ENCODE measurements at places on chromosomes 1 and 21.

DNA sequence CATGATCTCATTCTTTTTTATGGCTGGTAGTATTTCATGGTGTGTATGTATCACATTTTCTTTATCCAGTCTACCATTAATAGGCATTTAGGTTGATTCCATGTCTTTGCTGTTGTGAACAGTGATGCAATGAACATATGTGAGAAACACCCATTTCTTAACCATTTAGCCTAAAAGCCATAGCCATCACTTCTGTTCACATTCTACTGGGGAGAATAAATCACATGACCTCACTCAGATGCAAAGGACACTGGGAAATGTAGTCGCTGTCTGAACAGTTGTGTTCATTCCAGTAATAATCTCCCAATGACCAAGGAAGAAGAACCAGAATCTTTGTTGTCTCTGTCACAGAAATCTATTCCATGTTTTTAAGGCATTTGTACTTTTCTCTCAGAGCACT is 15.1 kb upstream of the PLA2G2E start:
- DNase-seq: no peak

DNA sequence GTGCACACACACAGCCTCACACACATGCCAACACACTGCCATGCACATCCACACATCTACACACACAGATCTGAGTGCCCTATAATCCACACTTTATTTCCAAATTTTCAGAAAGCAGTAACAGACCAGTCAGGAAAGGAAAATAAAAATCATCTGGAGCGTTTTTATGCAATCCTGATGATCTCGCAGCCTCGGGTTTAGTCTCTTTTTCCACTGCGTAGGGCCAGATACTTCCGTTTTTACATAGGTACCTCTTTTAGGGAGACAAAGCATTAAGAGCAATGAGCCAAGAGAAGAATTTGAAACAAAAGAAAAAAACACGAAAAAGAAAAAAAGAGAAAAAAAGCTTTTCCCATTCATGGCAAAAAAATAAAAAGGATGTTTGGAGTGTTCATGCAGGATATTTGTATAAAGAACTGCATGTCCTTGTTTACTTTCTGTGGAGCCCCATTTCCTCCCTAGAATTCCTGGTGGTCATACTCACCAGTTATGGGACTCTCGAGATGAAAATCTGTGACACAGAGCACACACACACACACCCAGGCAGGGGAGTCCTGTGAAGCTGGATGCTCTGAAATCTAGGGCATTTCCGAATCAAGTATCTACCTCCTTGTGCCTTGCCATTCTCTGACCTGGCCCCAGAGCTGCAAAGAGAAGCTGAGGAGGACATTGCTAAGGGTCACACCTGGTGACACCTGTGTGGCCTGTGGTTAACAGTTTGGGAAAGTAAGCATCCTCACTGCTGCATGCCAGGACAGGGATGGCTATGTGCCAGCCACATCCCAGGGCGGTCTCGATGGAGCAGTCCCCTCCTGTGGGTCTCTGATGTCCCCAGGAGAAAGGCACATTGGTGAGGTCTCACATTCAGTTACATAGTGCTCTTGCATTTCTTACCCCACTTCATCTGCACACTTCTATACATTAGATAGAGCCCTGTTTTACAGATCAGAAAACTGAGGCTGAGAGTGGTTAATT is 83.6 kb downstream of the RUNX1 start:
- DNase-seq: no peak

- no peak for DNase-seq
Measured at GRCh38 chr1:182707122-182707521, 22.7 kb upstream of the RGS8 start.

GRCh38 chr1:21035794-21036193 is 140.9 kb downstream of the EIF4G3 start:
- DNase-seq: no peak

- DNase-seq: no peak
Measured at GRCh38 chr1:243411472-243411871, 155.6 kb downstream of the SDCCAG8 start.

All from activated CD8-positive, alpha-beta memory T cell treated with anti-CD3 and anti-CD28 coated beads, Interleukin-2, amount 50 U/mL, for 4 hours (primary cell).